ENCODE measurements at places on chromosomes 4 and X. TPM values are rescaled to one million over a fixed set of nuclear protein-coding genes. Genes with fewer than 3 reads are reported as not detected.

DNA sequence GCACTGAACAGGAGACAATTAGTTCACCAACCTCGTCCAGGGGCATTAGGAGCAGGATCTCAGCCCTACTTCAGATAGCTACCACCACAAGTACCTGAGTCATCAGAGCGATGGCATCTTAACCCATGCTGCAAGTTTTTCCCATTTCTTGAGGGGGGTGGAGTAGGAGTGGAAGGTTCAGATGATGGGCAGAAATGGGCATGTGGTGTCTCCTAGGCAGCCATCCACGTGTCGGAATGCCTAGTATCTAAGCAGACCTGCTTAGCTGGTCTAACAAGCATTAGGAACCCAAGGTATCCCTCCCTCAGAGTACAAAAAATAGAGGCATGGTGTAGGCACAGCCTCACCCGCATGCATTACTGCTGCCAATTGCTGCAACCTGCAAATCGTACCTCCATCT, 159.1 kb upstream of the DGKK start:
- no peak for DNase-seq

MAGED4B gene
- total RNA-seq, result 71.2 TPM

- DNase-seq, result no peak
Observed at GRCh38 chrX:44903107-44903506, 30.1 kb downstream of the KDM6A start.

GRIA3 gene
- 33.8 TPM for total RNA-seq

PRDM5 gene
- 29.8 TPM for total RNA-seq

GRCh38 chrX:63526863-63527262, 175.7 kb upstream of the SPIN4 start:
- DNase-seq, result no peak

Data from cerebellum (tissue), 4 donors.